ENCODE measurements at places on chromosomes 3 and 15.

DNA sequence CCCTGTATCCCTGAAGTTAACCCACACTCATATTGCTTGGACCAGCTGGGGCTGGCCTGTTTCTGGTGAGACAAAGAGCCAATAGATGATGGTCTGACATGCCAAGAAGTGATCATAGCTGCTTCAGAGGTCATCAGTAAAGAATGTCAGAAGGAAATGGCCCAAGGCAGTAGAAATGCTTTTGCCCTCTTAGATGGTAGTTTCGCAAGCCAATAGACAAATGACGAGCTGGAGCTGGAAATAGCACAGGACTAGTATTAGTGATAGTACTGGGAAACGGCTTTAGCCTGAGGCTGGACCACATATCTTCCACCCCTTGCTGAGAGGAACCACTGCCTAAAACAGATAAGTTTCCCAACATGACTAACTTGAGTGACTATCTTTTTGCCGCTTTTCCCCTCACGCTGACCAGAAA, 176.1 kb upstream of the THBS1 start:
- no peak for DNase-seq

DNA sequence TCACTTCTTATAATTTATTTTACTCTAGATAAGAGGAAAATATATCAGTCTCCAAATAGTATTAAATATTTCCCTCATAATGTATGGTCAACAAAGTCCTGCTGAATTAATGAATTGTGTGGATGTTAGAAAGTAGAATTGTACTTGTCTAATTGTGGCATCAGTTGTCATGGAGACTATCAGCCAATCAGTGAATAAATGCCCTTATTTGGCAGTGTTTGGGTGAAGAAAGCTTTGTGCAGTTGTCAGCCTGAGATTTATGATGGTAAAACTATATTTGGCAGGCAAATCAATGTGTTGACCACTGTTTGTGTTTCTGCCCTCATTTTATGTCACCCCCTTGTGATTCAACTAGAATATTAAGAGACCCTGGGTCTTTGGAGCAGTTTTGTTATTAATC, 293.6 kb upstream of the MDFIC2 start:
- no peak for DNase-seq

- DNase-seq: no peak
Measured at GRCh38 chr15:45653702-45654424, 19.0 kb downstream of the SQOR start.

DNA sequence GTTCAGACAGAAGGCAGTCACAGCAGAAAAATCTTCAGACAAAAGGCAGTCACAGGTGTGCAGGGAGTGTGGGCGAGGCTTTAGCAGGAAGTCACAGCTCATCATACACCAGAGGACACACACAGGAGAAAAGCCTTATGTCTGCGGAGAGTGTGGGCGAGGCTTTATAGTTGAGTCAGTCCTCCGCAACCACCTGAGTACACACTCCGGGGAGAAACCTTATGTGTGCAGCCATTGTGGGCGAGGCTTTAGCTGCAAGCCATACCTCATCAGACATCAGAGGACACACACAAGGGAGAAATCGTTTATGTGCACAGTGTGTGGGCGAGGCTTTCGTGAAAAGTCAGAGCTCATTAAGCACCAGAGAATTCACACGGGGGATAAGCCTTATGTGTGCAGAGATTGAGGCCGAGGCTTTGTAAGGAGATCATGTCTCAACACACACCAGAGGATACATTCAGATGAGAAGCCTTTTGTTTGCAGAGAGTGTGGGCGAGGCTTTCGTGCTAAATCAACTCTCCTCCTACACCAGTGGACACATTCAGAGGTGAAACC, 27.6 kb downstream of the ZNF589 start:
- DNase-seq: no peak

DNA sequence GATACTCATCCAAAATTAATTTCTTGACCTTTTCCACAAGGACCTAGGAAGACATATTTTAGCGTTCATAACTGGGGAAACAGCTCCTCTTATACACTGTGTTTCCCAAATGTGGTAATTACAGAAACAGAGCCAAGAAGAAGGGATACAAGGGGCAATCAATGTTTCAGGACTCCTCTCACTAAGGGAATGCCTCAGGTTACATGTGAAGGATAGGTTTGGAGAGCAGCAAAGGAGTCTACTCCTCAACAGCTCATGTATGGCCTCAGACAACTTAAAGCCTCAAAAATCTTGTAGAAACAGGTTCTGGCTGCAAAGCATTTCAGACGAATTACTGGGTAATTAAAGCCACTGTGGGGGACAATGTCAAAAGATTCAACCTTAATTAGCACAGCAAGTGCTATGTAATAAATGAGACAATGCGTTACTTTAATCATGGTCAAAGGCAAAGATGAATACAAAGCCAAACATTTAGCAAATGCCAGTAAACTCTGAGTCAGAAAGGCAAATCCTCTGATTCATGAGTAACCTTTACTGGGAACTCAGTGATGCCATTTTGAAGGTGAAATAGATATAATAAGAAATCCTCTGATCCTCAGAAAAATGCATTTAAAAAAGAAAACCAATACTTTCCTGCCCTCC, 1111.2 kb downstream of the TUSC7 start:
- no peak for DNase-seq

DNA sequence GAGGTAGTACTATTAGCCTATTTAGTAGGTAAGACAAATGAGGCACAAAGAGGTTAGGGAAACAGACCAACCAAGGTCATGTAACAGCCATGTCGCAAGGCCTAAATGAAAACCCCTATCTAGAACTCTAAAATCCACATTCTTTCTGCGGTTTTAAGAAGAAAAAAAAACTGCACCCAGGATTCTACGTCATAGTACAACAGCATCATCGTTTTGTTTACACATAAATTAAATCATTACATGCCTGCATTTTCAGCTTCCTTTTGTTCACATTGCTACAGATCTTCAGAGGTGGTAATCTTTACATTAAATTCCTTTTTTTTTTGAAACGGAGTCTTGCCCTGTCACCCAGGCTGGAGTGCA, 548 bp upstream of the PSMD6 start:
- DNase-seq: no peak

DNA sequence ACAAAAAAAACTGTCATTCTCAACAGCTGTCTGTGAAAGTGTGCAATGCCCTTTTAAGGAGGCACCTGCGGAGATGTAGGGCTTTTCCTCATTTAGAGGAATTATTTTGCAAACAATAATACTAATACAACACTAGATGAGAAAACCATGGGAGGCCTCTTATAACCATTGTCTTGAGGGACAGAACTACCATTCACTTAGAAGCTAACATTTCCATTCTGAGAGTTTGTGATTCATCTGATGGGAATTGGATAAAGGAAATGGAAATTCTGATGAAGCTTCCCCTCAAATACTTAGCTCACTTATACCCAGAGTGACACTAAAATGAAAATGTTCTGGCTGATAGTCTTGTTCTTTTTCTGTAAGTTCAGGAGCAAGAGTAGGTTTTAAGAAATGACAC, 147.7 kb downstream of the CADPS start:
- no peak for DNase-seq

DNA sequence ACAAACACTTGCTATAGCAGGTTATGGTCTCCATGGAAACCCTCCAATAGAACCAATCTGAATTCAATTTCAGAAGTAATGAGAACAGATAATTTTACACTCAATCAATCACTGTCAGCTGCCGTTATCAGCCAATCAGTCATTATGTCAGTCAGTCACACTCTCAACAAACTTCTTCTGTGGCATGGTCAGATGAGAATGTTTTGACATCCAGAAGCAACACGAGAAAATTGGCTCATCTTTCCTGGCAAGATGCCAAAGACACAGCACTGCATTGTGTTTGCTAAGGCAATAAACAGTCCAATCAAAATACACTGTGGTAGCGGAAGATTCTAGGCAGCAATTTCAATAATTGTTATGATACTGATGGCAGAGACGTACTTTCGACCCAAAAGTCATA, 190.7 kb downstream of the RORA start:
- DNase-seq: no peak

GRCh38 chr3:128787256-128788253, 61.6 kb downstream of the RAB7A start:
- DNase-seq: no peak

GRCh38 chr3:23046536-23046935, 156.6 kb upstream of the UBE2E2 start:
- DNase-seq: no peak

- DNase-seq: no peak
Measured at GRCh38 chr3:125585595-125586223, 9.6 kb downstream of the OSBPL11 start.

DNA sequence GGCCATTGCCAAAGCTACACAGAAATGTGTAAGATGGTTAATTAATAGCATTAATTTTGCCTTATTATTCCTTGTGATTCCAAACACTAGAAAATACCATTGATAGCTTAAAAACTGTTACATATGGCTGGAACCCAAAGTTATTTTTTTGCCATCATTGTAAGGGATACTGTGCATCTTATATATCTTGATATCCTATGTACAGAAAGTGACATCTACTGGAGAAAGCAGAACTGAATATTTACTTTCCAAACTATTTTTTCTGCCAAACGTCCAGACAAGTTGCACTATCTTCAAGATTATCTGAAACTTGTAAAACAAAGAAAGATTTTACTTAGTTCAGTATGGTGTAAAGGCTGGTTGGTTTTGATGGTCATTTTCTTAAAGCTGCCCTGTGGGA, 33.3 kb upstream of the MEIS2 start:
- DNase-seq: no peak
